ENCODE measurements at places on chromosomes 1 and 21. TPM values are rescaled to one million over a fixed set of nuclear protein-coding genes. Genes with fewer than 3 reads are reported as not detected.
A peak's percentile ranks its signal among the peaks of the same experiment; 100 is the strongest.

- DNase-seq: no peak
Observed at GRCh38 chr1:96360036-96360795, 361.4 kb upstream of the PTBP2 start.

DNA sequence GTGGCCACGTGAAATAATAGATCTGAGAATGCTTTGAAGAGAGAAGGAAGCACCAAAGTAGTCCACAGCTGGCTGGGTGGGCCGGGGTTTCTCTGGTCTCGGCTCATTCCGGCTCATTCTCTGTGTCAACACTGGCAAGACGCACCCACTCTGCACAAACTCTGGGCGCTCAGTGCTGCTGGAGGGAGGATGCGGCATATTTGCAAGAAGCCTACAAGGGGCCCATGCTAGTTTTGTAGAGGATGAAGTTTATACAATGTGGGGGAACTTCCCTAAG lies 28.8 kb upstream of the TMPRSS2 start:
- DNase-seq: no peak

GRCh38 chr1:179175011-179175841 lies 54.3 kb downstream of the ABL2 start:
- DNase-seq: no peak

GRCh38 chr1:46446646-46447498 lies 42.8 kb upstream of the DMBX1 start:
- DNase-seq: peak; percentile 56

- DNase-seq: no peak
Observed at GRCh38 chr1:90957497-90957896, 64.3 kb downstream of the ZNF644 start.

- DNase-seq: no peak
Observed at GRCh38 chr1:203990118-203990517, 82.8 kb upstream of the SOX13 start.

GBP7 gene
- not detected for polyA plus RNA-seq

CELA3B gene
- not detected for polyA plus RNA-seq

DNA sequence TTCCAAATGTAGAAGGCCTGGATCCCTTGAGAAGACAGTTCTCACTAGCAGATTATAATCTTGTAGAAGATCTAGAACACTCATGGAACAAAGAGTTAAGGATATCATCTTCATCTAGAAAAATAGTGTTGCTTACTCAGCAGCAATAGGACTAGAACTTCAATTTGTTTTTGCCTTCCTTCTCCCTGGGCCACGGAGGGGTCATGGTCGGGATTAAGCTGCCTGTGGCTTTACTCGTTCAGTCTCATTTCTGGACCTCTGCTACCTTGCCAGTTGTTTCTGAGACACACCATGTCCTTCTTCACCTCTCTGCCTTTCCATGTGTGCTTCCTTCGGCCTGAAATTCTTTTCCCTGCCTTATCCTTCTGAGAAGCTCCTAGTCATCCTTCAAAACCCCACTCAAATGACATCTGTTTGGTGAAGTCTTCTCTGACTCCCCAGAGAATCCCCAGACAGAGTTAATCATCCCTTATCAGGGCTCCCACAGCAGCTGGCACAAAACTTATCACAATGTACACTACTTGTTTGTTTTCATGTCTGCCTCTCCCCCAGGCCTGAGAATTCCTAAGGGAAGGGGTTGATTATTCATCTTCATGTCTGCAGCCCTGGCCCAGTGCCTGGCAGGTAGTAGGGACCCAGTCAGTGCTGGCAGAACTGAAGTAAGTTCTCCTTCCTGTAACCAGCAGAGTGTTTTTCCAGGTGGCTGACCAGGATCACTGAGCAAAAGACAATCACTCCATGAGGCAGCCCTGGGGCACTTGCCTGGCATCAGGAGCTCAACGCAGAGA lies 15.5 kb upstream of the SNX27 start:
- peak; percentile 49 for DNase-seq

GRCh38 chr1:241934201-241934848 lies 23.2 kb upstream of the BECN2 start:
- DNase-seq: no peak

Measured in A549 (cell line).